ENCODE measurements at places on chromosomes 3 and 15. TPM values are rescaled to one million over a fixed set of nuclear protein-coding genes. Genes with fewer than 3 reads are reported as not detected.

The SPSB4 gene
- not detected for total RNA-seq

The IL12A gene
- 2.3 TPM for total RNA-seq

The PIK3CA gene
- total RNA-seq = 14.8 TPM

The DLL4 gene
- total RNA-seq = 24.1 TPM

The PRR20G gene
- total RNA-seq = not detected

The GP5 gene
- total RNA-seq = 0.13 TPM

The EPHB3 gene
- total RNA-seq = not detected

The BUB1B gene
- total RNA-seq = 51.1 TPM

The CLRN1 gene
- not detected for total RNA-seq

The SPTBN5 gene
- 2.3 TPM for total RNA-seq

The HIGD2B gene
- not detected for total RNA-seq

The EXD1 gene
- not detected for total RNA-seq

The RUVBL1 gene
- 84.0 TPM for total RNA-seq

The IQCH gene
- 1.7 TPM for total RNA-seq

The ZMAT3 gene
- total RNA-seq = 15.9 TPM

The TMEM40 gene
- total RNA-seq = not detected
